NCI-H1436 treated with DMSO at 0.1 percent for 48 hours (cell line): ENCODE measurements at places on chromosomes 6 and 20.

GRCh38 chr6:5464099-5464885 is 203.0 kb downstream of the FARS2 start:
- DNase-seq, result no peak

DNA sequence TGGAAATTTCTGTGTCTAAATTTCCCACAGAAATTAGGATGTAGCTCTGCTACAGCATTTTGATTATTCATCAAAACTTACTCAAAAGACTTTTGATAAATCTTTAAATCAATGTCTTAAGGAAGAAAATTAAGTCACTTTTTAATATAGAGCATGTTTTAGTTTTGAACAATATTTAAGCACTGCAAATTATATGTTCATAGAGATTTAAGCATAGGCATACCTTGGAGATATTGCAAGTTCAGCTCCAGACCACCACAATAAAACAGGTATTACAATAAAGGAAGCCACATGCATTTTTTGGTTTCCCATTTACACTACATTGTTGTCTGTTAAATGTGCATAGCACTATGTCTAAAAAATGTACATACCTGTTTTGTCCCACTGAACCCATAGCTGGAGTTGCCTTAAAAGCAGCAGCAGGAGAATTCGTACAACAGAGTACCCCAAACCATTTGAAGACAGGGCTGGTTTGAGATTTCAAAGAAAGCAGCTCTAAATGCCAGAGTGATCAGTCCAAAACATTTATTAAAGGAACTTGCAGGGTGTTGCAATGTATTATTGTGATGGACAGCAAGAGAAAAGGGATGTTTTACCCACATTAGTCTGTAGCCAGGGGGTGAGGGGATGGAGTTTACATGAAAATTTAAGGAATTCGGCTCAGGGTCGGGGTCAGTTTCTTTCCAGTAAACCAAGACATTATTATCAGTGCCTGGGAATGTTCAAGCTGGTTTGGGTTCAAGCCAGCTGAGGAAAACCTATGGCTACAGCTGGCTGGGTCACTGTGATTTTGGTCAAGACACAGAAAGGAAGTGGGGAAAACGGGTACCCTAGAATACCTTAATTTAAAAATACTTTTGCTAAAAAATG is 6.3 kb upstream of the LOC128125822 start:
- no peak for DNase-seq

- DNase-seq, result no peak
Observed at GRCh38 chr6:128519132-128519930, 1.1 kb downstream of the PTPRK start.

DNA sequence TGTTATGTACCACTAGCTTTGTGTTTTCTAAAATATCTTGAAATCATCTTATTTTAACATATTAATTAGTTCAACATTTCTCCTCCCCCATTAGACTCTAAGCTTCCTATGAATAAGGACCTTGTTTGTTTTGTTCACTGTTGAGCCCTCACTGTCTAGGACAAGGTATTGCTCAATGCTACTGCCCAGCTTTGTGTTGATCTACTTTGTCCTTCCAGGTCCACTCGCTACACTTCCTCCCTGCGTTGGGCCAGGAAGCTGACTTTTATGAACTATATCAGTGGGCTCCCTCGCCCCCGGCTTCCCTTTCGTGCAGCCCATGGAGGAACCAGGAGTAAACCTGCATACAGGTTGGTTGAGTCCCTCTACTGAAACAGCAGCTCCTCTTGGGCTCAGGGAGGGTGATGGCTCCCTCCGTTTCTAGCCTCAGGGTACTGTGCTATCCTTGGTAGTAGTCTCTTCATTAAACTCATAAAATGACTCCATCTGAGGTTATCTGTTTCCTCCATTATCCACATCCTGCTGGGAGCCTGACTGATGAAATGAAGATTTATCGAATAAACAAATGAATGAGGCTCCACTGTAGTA is 272.5 kb downstream of the CLIC5 start:
- DNase-seq, result no peak

DNA sequence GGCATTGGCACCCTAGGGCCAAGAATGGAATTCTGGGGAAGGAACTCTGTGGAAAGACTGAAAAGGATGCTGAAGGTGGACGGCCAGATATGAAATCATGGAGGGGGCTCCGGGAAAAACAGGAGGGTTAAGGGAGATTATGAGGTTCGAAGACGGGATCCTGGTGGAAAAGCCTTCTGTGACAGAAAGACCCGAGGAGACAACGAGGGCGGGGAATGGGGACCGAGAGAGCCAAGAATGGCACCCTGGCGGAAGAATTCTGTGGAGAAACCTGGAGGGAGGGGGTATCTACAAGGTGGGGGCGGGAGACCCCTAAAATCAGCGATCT is 426 bp downstream of the TRMT6 start:
- DNase-seq, result no peak

DNA sequence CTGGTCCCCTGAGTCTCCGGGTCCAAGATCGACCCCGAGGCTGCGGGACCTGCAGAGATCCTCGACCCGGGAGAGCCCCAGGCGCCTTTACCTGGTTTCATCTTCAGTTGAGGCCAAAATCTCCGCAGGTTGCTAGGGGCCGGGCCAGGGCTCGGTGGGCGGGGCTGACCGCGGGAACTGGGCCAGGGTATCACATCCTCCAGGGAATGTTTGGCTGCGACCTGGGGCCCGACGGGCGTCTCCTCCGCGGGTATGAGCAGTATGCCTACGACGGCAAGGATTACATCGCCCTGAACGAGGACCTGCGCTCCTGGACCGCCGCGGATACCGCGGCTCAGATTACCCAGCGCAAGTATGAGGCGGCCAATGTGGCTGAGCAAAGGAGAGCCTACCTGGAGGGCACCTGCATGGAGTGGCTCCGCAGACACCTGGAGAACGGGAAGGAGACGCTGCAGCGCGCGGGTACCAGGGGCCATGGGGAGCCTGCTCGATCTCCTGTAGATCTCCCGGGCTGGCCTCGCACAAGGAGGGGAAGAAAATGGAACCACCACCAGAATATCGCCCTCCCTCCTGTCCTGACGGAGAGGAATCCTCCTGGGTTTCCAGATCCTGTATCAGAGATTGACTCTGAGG is 53.8 kb upstream of the POLR1H start:
- no peak for DNase-seq

DNA sequence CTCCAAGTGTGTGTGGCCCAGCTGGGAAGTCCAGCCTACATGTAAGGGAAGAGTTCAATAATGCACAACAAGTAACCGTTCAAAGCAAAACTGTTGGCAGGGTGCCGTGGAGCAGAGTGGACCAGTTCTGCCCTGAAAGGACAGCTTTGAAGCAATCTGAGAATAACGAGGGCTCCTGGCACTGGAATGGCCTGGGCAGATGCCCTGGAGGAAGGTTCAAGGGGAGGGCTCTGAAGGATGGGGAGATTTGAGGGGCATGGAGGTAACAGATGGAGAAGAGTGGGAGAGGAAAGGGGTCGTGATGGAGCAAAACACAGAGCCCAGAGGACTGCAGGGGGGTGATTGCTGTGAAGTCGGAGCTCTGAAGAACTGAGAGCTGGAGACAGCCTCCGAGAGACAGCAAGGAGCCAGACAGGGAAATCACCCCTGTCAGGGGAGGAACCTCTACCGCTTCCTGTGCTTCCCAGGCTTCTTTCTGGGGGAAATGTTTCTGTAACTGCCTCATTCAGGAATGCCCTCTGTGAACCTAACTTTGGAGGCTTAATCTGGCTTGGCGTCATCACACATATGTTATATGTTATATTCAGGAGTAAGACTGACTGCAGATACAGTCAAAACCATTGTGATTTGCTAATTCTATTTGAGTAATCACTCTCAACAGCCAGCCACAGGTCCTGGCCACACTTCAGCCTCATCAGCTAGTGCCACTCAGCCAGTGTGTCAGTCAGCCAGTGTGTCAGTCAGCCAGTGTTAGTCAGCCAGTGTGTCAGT is 41.2 kb downstream of the ZC3H12D start:
- no peak for DNase-seq

GRCh38 chr6:16725145-16725864 is 36.0 kb downstream of the ATXN1 start:
- no peak for DNase-seq

DNA sequence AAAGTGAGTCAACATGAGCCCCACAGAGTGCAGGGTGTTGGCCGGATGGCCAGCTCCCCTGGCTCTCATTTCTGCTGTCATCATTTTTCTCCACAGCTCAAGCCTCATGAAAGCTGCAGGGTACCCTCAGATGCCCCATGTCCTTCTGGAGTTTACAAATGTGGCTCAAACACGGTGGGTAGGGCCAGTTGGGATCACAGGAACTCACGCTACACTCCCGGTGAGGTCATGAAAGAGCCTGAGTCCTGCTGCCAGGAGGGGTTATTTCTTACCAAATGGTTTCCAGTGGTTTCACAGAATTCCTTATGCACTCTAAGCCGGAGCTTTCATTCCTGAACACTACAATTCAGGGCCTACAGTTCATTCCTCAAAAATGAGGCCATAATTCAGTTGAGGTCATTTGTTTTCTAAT is 78.7 kb downstream of the TMEM170B start:
- no peak for DNase-seq

- DNase-seq, result no peak
Observed at GRCh38 chr20:50586531-50587232, 76.5 kb downstream of the PTPN1 start.
